ENCODE measurements at places on chromosomes 12 and 14.

DNA sequence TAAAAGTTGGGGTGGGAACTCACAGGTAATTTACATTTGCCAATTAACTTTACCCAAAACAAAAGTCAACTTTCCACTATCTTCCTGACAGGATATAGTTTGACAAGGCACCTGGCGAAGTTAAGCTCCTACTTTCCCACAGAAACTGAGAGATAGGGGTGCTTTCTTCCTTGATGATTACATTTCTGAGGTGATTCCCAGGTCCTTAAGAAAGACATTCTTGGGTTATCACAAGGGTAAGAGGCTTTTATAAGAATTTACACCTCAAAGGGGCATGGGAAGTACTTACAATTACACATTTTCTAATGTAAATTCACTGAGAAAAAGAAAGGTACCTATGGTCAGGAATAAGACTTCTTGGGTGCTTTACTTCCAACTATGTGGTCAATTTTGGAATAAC, 660.9 kb upstream of the MGAT4C start:
- no peak for DNase-seq

DNA sequence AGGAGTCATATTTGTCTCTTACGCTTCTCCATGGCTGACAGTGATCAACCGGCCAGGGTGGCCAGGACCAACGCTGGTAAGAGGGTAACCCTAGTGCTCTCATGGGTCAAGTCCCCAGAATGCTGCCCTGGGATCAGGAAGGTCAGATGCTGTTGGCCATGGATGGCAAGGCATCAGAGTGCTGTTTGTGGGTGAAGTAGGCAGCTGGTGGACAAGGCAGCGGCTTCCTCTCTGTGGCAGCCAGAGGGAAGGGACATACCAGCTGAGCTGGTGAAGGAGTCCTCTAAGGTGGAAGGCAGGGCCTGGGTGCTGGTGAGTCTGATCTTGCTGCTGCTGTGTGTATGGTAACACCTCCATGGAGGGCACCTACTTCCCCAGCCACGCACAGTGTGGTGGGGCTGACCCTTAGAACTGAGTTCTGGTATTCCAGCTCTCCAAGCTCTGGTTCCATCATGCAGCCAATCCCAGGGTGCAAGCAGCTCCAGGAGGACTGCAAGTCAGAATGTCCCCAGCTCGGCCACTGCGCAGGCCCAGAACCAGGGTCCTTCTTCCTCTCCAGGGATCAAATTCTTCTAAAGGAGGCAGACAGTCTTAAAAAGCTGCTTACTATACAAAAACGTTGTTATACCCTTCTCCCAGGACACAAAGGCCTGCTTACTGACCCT, 13.4 kb upstream of the SMOC1 start:
- DNase-seq = no peak

- DNase-seq = no peak
Measured at GRCh38 chr14:42374332-42374731, 767.7 kb downstream of the LRFN5 start.

- no peak for DNase-seq
Measured at GRCh38 chr12:64058541-64059265, 163.4 kb downstream of the KICS2 start.

DNA sequence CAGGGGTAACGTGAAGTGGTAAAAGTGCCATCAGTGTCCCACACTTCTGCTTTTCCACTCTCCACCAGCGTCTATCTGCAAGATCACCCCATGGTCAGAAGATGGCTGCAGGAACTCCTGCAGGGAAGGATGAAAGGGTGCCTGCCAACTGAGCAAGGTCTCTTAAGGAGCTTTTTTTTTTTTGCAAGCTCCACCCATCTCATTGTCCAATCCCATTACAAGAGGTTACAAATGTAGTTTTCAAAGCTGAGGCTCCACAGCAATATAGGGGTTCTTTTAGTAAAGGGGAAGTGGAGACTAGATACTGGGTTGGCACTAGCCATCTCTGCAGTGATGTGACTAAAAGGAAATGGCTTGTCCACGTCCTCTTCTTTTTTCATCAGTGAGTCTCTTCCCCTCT, 5.9 kb upstream of the BHLHE41 start:
- DNase-seq = no peak

GRCh38 chr12:27335364-27336281, 3.0 kb downstream of the BMAL2 start:
- no peak for DNase-seq

- no peak for DNase-seq
Measured at GRCh38 chr14:32476532-32476931, 147.4 kb downstream of the AKAP6 start.

- no peak for DNase-seq
Measured at GRCh38 chr14:61437381-61437780, 116.0 kb downstream of the PRKCH start.

DNA sequence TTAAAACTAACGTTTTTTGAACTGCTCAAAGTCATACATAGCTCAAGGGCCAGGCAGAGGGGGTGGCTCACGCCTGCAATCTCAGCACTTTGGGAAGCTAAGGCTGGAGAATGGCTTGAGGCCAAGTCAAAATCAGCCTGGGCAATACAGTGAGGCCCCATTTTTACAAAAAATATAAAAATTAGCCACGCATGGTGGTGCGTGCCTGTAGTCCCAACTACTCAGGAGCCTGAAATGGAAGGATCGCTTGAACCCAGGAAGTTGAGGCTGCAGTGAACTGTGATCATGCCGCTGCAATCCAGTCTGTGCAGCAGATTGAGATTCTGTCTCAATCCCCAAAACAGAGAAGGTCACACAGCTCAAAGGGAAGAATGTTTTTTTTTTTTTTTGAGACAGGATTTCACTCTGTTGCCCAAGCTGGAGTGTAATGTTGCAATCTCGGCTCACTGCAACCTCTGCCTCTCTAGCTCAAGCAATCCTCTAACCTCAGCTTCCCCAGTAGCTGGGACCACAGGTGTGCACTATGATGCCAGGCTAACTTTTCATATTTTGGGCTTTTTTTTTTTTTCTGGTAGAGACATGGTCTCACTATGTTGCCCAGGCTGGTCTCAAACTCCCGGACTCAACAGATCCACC, 2.9 kb downstream of the RBM23 start:
- no peak for DNase-seq

GRCh38 chr12:96454396-96454795, 35.0 kb upstream of the CFAP54 start:
- DNase-seq = no peak

GRCh38 chr14:29085546-29085945, 319.0 kb downstream of the FOXG1 start:
- no peak for DNase-seq

GRCh38 chr14:20184181-20184580, 6.5 kb upstream of the OR11G2 start:
- DNase-seq = no peak

DNA sequence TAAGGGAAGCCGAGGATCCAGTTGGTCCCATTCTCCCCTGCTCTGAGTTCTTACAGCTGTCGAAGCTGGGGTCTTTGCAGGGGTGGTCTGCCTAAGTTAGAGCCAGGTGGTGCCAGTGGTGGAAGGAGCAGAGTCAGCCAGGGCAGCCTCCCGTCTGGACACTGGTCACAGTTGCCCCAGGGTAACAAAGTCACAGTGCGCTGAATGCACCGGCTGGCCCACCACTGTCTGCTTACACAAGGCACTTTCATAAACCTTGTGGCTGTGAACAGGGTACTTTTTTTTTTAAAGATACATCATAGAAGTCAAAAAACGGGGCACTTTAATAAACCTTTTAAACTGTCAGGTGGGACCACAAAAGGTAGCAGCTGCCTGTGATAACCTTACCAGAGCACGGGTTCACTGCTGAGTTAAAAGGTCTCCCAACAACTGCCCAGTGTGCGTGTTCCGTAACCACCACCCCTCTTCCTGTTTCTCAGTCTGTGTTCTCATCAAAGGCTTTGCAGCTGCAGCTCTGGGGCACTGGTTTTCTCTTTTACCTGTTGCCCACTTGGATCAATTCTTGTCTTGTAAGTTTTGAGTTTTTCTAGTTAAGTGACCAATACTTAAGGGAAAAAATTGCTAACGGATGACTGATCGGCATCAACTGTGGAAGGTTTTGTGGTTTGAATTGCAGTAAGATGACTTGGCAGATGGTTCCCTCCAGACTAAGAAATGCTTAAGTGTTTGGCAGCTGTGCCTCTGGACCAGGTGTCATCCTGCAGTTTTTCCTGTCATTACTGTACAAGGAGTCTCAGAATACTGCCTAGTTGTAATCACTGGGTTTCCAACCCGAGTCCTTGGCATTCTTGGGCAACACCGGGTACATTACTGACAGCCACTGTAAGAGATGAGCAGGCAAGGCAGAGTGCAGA, 55.9 kb downstream of the DYNC1H1 start:
- no peak for DNase-seq

DNA sequence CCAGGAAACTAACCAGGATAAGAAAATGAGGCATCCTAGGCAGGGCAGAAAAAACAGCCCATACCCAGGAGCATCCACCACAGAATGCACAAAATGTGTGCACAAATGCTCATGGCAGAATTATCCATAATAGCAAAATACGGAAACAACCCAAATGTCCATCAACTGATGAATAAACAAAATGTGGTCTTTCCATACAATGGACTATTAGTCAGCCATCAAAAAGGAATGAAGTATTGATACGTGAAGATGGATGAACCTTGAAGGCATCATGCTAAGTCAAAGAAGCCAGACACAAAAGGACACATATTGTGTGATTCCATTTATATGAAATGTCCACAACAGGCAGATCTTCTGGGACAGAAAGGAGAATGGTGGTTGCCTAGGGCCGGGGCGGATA, 19.1 kb downstream of the HRK start:
- DNase-seq = no peak

DNA sequence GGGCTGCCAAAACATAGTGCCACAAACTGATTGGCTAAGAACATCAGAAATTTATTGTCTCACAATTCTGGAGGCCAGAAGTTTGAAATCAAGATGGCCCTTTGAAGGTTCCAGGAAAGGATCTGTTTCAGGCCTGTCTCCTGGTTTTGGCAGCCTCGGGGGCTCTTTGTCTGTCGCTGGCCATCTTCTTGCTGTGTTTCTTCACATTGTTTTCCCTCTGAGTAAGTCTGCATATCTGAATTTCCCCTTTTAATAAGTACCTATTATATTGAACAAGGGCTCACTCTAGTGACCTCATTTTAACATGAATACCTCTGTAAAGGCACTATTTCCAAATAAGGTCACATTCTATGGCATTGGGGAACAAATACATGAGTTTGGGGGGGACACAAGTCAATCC, 467.1 kb upstream of the MGAT4C start:
- no peak for DNase-seq

DNA sequence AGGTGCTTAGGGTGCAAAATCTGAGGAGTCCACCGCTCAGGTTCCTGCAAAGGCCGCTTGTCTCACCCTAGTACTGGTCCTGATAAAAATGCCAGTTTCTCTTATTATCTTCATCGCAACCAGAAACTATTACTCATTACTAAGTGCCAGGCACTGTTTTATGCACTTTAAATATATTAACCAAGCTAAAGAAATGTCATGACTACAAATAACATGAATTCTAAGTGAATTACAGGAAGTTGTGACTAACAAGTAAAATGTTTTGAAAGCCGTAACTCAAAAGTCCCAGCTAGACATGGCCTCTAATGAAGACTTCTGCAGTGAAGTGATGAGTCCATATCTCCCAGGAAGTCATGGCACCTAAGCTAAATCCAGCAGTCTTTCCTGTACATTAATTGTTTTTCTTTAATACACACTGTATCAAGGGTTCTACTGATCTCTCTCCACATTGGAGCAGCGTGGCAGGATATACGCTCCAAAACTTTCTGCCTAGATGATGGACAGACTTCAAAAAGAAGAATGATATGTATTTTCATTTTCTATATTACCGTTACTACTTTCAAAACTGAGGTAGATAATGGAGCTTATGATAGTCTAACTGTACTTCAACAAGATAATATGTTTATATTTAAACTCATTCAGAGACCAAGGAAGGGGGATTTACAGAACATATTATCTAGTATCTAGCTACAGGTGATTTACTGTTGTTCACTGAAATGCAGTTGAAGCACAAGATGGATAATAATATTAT, 117.3 kb upstream of the ARID2 start:
- no peak for DNase-seq

GRCh38 chr12:79055926-79056674, 191.5 kb downstream of the SYT1 start:
- DNase-seq = no peak

- no peak for DNase-seq
Measured at GRCh38 chr14:101188571-101188915, 285.0 kb upstream of the RTL1 start.

DNA sequence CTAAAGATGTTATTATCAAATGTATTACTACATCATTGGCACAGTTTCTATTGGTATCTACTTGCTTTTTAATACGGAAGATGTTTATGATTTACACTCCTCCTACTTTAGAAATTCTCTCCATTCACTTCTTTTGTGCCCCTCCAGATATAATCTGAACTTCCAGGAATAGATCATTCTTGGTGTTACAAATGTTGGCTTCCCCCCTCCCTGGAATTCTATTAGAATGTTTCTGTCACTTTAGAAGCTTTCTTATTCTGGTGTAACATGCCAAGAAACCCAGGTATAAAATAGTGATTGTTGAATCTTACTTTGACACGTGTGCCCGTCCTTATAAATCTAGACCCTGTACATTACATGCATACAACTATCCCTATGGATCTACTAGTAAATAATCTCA, 1.2 kb upstream of the WDR20 start:
- DNase-seq = no peak

GRCh38 chr12:68868043-68868790, 60.2 kb downstream of the MDM2 start:
- DNase-seq = no peak

GRCh38 chr14:105665247-105665950, 139.0 kb downstream of the TMEM121 start:
- DNase-seq = no peak

DNA sequence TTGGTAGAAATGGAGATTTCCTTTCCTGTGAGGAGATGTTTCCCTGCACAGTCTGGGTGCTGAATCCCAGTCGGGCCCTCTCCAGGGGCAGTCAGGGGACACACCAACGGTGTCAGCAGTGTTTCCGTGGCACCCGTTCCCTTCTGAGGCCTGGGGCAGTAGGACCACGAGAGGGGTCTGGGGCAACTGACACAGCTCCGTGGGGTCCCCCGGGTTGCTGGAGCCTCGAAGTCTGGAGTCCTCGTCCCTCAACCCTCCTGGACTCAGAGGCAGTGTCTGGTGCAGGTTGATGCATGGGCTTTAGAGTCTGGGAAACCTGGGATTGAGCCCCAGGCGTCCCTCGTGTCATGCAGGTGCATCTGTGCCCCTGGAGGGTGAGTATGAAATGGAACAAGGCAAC, 327.3 kb downstream of the ADGRD1 start:
- no peak for DNase-seq

DNA sequence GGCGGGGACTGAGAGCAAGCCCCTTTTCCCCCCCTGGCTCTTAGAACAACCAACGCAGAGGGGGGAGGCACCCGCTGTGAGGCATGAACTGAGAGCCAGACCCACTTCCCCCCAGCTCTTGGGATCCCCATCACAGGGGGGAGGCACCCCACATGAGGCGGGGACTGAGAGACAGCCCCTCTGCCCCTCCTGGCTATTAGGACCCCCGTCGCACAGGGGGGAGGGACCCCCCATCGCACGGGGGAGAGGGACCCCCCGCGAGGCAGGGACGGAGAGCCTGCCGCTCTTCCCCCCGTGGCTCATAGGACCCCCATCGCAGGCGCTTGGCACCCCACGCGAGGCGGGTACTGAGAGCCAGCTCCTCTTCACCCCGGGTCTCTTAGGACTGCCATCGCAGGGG, 195.8 kb upstream of the PZP start:
- DNase-seq = no peak

- no peak for DNase-seq
Measured at GRCh38 chr12:121806546-121807423, 3.0 kb downstream of the SETD1B start.

GRCh38 chr12:101521136-101521535, 46.0 kb downstream of the SPIC start:
- DNase-seq = no peak

Data from activated T-helper 1 cell treated with Interleukin-2 at 50 U/mL for 16 hours (primary cell).